ENCODE measurements at places on chromosomes 5 and 9.
A peak's percentile ranks its signal among the peaks of the same experiment; 100 is the strongest.

DNA sequence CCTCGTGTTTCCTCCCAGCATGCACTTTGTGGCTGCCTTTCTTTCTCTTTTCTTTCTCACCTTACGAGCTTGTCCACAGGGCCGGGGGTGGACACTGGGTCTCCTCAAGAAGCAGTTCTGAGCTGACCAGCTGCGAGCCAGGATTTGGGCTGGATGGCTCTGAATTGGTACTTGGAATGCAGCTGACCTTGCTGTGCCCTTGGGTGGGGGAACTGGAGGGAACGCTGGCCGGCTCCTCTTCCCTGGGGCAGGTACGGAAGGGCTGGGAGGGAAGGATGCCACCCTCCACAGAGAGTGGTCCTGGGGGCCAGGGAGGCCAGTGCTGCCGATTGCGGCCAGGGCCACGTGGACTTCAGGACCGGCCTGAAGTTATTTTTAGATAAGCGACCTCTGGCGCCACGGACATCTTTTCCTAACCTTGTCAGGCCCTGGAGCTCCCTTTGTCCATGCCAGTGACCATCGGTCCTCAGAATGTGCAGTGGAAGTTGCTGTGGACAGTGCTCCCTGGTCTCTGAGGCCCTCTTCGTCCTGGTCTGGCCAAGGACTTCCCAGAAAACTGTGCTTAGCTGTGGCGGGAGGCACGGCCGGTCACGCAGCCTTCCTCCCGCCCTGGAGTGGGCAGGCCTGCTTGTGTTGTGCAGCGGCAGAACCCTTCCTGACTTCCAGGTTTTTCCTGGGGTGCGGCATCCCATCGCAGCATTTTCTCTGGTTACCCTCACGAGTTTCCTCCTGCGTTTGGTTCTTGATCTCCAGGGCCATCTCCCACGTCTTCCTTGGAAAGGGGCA lies 13.5 kb upstream of the AHRR start:
- no peak for DNase-seq

- DNase-seq = no peak
These were observed 74.3 kb downstream of the TNC start for GRCh38 chr9:115043632-115044031.

GRCh38 chr5:154087260-154087659 lies 48.5 kb downstream of the MFAP3 start:
- no peak for DNase-seq

DNA sequence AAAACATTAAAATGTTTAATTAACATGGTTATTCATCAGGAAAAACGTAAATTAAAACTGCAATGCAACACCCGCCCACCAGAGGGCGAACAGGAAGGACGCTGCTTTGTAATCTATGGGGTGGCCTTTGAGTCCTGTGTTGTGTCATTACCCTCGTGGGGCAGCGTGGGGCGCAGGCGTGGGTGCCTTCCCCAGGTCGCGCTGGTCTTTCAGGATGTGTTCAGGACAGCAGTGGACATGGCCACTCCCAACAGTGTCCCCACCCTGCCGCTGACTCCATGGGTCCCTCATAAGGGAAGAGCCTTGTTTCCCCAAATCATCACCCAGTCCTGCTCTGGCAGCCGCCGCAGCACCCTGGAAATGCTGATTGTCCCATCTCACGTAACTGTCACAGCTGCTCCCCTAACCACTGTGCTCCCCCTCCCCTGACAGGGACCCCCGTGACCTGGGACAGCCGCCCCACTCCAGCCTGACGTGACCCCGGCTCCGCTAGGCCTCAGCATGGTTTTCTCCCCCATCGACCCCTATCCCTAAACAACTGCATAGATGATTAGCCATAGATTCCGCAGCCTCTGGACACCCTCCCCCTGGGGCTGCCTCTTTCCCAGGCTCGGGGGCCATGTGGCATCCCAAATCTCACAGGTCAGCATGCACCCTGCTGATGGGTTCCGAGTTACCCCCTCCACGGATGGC lies 36.4 kb downstream of the GLT6D1 start:
- peak; percentile 14 for DNase-seq

- no peak for DNase-seq
These were observed 79.1 kb upstream of the FCN1 start for GRCh38 chr9:134996591-134997530.

DNA sequence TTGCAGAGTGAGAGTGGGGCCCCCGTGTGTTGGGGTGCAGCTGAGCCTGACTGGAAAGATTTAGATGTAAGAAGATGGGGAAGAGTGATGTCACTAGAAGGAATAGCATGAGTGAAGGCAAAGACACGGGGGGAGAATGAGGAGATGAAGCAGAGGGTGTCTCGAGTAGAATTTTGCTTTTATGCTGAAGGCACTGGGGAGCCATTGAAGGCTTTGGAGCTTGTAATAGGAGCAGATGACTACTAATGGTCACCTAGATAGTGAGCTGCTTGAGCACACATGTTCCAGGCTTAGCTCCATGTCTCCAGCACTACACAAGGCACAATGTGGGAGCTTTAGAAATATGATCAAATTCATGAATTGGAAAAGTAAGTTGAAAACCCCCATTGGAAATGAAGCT lies 32.1 kb downstream of the COL15A1 start:
- DNase-seq = no peak

DNA sequence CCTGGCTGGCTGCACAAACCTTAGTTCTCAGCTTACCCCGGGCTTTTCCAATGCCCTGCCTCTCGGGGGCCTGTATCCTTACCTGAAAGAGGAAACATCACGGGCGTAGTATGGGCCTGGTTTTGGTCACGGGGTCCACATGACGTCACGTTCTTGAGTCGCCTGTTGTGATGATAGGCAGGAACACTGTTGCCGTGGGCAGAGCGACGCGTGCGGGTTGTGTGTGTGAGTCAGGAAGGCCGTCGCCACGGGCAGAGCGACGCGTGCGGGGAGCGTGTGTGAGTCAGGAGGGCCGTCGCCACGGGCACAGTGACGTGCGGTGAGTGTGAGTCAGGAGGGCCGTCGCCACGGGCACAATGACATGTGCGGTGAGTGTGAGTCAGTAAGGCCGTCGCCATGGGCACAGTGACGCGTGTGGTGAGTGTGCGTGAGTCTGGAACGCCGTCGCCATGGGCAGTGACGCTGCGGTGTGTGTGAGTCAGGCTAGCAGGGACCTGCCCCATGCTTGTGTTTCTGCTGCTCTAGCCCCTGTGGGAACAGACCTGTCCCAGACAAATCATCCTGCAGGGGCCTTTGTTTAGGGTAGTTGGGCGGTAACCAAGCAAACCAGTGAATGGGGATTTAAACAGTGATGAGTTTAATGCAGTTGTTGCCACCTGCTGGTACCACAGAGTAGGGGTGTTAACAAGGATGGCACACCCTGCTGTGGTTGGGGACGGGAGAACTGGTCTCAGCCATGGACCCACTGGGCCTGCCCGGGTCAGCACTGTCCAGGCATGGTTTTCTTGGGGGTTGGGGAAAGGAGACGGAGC lies 19.8 kb downstream of the TRIP13 start:
- peak; percentile 61 for DNase-seq

- no peak for DNase-seq
These were observed 1.2 kb upstream of the GARIN3 start for GRCh38 chr5:157167214-157167621.

- DNase-seq = no peak
These were observed 54.6 kb upstream of the ELL2 start for GRCh38 chr5:96016216-96016615.
